ENCODE measurements at places on chromosomes 12 and 14.

DNA sequence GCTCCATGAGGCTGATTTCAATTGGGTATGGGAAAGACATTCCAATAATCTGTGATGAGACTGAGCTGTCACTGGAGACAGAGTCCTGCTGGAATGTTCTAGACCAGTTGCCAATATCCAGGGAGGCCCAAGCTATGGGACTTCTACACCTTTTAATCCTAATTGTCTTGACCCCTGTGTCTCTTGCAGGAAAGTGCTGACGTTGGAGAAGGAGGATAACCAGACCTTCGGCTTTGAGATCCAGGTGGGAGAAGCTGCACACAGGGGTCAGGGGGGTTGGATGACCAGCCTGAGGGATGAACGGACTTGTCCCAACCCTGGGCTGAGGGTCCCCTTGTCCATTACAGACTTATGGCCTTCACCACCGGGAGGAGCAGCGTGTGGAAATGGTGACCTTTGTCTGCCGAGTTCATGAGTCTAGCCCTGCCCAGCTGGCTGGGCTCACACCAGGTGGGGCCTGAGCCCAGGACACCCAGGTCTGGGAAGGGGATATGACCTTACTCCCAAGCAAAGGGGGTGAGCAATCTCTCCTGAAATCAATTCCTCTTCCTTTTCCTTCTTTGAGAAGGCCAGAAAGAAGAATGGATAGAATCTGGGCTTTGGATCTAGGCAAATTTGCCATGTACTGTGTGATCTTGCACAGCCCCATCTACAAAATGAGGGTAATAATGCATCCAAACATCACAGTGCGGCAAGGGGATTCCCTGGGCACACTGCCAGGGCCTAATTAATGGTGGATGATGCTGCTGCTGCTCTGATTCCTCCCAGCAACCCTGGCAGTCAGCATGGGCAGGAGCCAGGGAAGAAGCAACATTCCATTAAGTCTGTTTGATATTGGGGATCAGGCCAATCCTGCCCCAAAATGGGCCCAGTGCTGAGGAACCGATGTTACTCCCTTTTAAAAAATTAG, 4.2 kb downstream of the TAMALIN start:
- no peak for DNase-seq

- DNase-seq: no peak
Measured at GRCh38 chr12:51941604-51942003, 9.9 kb upstream of the ACVR1B start.

DNA sequence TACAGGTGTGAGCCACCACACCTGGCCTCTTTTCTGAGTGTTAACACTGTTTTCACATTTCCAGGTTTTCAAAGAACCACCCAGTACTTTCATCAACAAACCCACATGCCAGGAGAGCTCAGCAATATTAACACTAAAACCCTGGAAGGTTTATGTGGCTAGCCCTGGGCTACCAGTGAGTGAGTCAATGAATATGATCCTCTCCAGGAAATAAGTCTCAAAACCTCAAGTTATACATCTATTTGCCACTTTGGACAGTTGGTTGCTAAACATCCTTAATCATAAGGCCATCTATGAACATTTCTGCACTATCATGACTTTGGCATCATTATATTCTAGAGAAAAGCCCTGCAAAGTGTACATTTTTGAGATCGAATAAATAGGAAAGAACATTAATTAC, 6.3 kb upstream of the CDKL1 start:
- no peak for DNase-seq

- DNase-seq: no peak
Measured at GRCh38 chr14:68652433-68652690, 140.5 kb downstream of the ZFP36L1 start.

DNA sequence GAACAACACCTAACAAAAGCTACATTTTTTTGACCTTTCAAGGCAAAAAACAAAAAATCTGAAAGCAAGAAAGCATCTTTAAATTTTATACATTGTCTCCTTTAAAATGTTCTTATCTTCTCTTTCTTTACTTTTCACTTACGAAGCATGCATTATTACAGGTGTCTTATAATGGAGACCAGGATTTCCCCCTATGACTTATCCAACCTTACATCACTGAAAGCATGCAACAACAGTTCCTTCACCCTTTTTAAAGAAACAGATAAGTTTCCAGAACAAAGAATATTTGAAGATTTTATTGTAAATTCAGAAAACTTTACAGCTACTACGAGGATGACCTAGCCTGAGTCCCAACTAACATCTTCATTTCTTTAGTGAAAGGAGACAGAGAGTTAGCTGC, 277.2 kb downstream of the AKAP6 start:
- no peak for DNase-seq

- no peak for DNase-seq
Measured at GRCh38 chr12:60266381-60266852, 670.6 kb downstream of the SLC16A7 start.

DNA sequence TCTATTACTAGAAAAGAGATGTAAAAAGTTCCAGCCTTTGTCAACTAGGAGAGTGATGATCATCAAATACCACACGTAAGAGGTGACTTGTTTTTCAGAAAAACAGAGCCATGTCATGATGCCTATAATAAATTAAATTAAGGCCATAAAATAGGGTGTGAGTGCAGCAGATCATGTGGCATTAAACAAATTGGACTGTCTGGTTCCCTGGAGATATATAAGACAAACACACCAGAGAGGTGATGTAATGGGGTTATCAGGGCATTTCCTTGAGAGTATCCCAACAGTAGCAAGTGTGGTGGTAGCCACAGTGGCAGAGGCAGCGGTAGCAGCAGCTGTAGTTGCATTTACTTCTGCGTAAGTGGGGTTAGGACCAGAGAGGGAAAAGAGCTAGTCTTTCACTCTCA, 14.6 kb upstream of the GALNT6 start:
- no peak for DNase-seq

DNA sequence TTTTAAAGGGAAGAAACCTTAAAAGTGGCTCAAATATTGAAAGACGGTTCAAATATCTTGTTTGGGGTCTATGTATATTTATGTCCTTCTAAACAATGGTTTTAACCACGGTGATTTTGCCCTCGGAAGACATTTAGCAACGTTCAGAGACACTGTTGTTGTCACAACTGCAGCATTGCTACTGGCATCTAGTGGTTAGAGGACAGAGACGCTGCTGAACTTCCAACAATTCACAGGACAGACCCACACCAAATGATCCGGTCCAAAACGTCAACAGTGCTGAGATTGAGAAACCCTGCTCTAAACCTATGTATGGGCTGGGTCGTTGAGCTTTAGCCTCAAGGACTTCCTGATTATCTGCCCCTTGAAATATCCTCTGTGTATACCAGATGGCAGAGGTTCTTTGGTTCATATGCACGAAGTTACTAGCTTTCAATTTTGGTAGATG, 1.7 kb downstream of the ANGEL1 start:
- DNase-seq: no peak

DNA sequence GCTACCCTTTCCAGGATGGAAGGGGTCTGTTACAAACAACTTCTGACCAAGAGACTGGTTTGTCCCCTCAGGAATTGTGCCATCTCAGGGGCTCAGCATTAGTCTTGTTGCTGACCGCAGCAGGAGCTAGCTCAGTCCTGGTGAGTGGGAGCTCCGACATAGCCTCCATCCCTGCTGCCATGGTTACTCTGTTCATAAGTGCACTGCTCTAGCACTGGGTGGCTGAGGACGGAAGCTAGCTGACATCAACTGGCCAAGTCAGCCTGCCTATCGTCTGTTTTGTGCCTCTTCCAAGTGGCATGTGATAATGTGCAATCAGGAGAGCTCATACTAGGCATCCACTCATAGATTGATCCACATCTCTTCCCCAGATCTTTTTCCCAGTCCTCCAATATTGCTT, 7.5 kb downstream of the SLC17A8 start:
- DNase-seq: no peak

GRCh38 chr14:65916055-65916454, 503.5 kb downstream of the FUT8 start:
- DNase-seq: no peak

DNA sequence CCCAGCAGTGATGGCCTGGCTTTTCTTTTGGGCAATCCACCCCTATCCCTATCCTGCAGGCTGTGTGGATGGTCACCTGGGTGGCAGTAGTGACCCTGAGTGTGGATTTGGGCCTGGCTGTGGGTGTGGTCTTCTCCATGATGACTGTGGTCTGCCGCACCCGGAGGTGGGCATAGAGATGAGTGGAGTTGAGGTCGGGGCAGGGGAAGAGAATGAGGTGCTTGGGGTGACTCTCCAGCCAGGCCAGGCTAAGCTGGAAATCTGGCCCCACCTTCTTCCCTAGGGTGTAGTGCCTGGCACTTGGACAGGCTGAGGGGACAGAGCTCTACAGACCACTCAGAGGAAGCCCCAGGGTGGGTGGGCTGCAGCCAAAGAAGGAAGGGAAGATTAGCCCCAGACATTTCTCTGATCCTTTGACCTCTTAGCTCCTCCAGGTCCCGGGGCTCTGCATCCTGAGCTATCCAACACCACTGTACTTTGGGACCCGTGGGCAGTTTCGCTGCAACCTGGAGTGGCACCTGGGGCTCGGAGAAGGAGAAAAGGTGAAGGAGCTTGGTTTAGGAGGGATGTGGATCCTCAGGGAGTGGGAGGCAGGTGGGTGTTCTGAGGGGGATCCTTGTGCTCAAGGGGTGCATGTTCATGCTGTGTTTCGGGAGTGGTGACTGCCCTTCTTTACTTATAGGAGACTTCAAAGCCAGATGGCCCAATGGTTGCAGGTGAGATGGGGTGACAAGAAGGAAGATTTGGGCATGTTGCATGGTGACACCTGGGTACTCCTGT, 8.4 kb downstream of the B4GALNT1 start:
- no peak for DNase-seq

GRCh38 chr12:2020511-2020910, 16.3 kb upstream of the DCP1B start:
- no peak for DNase-seq

DNA sequence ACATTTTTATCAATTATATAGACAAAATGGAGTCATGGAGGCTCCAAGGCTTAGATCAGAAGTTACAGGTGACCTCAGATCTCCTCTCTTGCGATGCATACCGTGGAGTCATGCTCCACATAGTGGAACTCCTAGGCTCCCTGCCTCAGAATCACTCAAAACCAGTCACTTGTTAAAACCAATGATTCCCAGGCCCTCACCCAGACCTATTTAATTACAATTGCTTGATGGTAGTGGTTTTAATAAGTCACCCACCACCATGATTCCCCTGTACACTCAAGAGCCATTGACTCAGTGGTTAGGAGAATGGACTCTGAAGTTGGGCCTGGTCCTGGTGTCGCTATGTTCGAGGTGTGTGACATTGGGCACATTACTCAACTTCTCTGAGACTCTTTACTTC, 26.9 kb downstream of the IFNG-AS1 start:
- no peak for DNase-seq

GRCh38 chr12:94762259-94762942, 112.0 kb upstream of the TMCC3 start:
- no peak for DNase-seq

DNA sequence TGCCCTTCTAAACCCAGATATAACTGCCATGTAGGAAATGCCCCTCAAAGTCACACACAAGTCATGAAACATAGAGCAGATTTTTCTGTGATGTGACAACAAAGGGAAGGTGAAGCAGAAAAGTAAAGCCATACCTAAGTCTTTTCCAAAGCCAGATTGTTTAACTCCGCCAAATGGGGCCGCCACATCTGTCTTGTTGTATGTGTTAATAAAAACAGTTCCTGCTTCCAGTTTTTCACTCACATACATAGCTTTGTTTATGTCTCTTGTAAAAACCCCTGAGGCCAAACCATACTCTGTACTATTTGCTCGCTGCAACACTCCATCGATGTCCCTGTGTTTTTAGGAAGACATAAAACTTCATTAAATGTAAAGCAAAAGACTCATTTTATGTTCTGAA, 40.3 kb downstream of the NOPCHAP1 start:
- no peak for DNase-seq

GRCh38 chr12:120598674-120599463, 17.7 kb upstream of the POP5 start:
- no peak for DNase-seq

DNA sequence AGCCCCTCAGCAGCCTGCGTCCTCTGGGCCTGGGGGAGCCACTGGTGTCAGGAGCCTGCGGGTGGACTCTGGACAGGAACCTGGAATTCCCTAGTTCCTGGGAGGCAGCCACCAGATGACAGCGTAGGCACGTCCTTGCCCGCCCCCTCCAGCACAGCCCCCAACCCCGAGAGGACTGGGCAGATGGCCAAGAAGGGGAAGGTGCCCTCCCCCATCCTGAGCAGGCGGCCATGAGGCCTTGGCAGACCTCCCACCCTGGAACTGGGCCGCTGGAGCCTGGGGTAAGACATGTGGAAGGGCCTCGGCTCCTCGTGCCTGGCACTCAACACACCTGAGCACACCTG, 60.4 kb upstream of the FBRSL1 start:
- DNase-seq: no peak

GRCh38 chr12:121531356-121531750, 49.5 kb downstream of the KDM2B start:
- no peak for DNase-seq

GRCh38 chr14:55245657-55246268, 25.5 kb upstream of the FBXO34 start:
- no peak for DNase-seq

DNA sequence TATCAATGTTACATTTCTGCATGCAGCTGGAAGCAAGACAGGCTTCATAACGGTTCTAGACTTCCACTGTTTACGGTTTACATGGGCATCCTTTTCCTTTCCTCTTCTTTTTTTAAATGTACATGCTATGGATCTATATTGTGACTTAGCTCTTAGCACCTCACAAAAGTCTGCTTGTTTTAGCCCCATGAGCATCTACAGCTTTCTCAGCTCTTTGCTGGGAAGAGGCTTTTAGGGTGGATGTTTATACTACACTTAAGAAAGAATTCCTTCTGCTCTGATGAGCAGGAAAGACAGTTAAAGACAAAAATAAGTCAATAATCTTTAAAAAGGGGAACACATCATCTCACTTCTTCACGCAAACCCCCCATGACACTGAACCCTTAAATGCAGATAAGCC, 51.4 kb downstream of the KICS2 start:
- DNase-seq: no peak

- peak; percentile 26 for DNase-seq
Measured at GRCh38 chr14:91138511-91139359, 24.9 kb downstream of the DGLUCY start.

DNA sequence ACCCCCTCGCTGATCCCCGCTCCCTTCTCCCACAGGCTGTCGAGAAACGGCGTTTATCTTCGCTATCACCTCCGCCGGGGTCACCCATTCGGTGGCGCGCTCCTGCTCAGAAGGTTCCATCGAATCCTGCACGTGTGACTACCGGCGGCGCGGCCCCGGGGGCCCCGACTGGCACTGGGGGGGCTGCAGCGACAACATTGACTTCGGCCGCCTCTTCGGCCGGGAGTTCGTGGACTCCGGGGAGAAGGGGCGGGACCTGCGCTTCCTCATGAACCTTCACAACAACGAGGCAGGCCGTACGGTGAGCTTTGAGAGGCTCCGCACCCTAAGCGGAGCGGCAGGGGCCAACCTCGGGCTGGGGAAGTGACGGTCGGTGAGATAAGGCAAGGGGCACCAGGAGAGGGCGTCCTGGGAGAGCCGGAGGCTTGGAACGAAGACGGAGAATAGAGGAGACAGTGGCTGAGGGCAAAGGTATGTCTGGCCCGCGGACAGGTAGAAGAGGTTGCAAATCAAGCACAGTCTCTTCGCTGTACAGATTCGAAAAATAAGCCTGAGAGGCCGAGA, 2.3 kb downstream of the WNT1 start:
- DNase-seq: no peak

All from central memory CD8-positive, alpha-beta T cell (primary cell).